ENCODE measurements at places on chromosomes 3 and 15.

- DNase-seq, result peak; percentile 9
Observed at GRCh38 chr15:59299929-59300617, 72.6 kb downstream of the MYO1E start.

DNA sequence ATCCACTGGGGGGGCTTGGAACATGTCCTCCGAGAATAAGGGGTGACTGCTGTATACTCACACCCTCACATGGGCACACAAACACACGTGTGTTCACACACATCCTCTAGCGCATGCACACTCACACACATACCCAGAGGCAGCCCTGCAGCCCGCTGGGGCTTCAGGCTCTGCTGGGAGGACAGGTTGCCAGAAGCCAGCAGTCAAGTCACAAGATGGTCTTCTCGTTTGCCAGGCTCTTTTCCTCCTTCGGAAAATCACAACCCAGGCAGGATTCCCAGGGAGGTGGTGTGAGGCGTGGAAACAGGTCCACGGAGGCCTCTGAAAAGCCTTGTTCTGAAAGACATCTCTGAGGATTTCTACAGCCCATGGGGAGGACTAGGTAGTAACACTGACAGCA lies 26.8 kb downstream of the MEGF11 start:
- DNase-seq, result no peak

DNA sequence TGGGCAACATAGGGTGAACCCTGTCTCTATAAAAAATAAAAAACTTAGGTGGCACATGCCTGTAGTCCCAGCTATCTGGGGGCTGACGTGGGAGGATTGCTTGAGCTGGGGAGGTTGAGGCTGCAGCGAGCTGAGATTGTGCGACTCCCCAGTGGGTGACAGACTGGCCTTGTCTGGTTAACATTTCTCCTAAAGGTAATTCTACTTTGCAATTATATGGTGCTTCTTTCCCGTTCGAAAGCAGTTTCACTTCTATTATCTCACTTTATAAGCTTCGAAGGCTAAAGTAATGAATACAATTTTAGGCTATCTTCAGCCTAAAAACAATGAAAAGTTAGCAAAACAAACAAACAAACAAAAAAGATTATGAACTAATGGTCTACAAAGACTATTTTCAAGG lies 35.3 kb downstream of the COMMD2 start:
- no peak for DNase-seq

DNA sequence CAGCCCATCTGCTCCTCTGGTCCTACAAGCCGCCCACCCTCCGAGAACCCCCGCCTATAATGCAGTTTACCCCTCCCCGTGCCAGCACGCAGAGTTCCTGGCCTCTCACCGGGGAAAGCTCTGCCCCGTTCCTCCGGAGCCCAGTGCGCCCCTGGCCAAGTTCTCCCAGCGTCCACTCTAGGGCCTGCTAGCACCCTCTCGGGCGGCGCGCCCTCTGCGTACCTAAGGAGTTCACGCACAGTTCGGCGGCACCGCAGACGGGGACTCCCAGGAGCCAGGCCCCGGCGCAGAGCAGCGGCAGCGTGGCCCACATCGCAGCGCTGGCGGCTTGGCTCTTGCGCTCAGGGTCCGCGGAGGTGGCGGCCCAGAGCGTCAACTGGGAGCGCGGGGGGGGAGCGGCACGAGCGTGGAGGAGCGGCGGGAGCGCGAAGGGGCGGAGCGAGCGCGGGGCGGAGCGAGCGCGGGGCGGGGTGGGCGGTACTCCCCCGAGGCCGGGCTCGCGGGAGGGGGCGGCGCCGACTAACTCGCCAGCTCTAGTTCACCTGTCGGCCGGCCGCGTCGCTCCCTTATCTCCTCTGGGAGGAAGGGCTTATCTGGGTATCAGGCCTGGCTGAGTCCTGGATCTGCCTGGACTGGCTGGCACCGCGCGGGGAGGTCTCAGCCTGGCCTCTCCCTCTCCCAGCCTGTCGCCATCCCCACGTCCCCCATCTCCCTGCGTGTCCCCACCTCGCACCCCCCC lies at the start of gene CTSH:
TSS of gene CTSH (minus strand) at position 378 of the 739 bp plus-strand sequence. CDS start at position 313, 65 bp downstream.
- peak; percentile 71 for DNase-seq

GRCh38 chr3:73665286-73665685 lies 40.5 kb upstream of the PDZRN3 start:
- DNase-seq, result no peak

DNA sequence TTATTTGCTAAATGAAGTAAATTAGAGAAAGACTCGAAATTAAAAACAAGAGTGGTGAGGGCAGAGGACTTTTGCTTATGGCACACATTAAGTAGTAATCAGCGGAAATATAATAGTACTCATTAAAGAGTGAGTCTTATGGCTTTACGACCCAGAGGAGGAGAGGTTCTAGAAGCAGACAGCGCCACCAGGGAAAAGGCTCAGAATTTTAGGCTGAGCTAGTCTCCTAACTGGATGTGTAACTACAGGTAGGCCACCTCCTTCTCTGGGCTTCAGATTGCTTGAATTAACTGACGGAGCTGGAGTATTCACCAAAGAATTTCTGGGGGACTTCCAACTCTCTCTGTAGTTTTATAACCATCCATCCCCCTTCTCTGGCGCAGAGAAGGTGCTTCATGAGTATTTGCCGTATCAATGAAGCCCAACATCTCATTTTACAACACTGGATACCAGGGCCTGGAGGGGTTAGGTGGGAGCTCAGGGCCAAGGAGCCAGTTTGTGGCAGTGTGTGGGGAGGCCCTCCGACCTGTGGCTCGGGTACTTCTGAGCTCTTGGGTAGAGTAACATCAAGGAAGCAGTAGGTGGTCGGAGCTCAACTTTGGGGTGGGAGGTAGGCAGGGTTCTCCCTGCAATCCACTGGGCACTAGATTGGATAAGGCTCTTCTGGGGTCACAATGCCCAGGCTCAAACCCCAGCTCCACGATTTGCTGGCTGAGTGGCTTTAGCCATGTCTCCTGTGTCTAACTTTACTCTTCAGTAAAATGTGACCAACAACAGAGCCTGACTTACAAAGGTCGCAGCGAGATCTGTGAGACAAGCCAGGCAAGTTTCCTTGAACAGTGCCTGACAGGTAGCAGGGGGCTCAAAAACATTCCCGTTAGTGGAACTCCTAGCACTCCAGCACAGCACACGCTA lies 1.1 kb downstream of the CHCHD4 start:
- DNase-seq, result no peak

GRCh38 chr3:65625305-65625704 lies 413.4 kb downstream of the MAGI1 start:
- DNase-seq, result no peak

Measured in NCI-H2081 (cell line).